AG09309 (cell line): ENCODE measurements at places on chromosomes 6 and 20.

DNA sequence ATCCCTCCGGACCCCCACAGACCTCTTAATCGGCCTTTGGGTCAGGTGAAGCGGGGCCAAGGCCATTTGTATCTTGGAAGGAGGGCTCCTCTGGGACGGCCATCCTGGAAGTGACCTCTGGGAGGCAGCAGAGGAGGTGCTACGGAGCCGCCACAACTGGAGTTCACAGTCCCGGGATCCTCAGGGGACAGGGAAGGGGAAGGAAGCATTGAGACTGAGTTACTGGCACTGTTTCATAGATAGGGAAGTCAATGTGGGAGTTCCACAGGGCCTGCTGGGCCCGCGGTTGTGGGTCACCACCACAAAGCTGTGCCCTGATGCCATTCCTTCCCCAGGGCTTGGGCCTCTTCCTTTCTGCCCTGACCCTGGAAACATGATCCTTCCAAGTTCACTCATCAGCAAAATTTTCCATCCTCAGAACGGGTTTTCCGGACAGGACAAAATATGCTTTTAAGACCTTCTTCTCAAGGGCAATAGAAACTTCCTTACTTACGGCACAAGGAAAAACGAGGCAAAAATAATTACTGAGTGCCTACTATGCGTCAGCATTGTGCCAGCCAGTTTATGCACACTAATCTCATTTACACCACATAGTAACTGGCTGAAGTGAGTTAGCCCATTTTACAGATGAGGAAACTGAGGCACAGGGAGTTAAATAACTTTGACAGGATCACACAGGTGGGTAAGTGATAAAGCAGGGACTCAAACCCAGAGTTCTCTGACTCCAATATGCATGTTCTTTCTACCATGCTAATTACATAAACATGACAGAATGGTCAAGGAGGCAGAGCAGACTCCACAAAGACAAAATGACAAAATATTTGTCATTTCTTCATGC, 143.8 kb downstream of the UNC5CL start:
- DNase-seq, result peak; percentile 17

GRCh38 chr6:16238963-16239797, 793 bp downstream of the GMPR start:
- DNase-seq, result no peak

DNA sequence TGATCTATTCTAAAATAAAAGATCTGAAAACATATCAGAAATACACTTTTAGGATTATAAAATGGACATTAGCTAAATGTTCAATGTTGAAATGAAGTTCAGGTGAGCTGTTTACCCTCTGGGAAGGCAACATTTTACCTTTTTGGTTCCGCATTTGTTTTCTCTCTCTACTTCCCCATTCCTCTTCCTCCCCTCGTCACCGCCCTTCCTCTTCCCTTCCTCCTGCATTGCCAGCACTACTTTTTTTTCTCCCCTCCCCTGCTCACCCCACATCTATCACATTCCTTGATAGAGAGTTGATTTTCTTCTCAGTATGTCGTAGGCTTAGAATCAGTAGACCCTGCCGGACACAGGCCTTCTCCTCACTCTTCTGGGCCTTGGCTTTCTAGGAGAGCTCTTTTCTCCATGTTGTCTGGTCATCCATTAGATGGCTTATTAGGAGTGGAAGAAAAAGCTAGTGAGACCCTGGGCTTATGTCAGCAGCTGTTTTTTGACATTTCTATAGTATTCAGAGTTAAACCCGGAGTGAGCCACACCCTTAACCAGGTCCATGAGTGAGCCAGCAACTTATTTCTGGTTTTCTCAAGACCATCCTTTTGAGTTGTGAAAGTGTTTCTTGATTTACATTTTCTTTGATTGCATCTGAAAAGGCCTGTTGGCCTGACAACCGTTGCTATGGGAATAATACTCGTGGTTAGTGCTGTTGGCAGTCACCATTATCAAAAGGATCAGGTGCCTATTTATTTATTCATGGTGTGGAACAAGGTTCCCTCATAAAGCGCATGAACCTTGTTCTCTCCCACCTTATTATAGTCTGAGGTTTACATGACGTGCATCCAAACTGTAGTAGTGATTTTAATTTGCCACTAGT, 90.9 kb downstream of the DTD1 start:
- no peak for DNase-seq

GRCh38 chr6:75409928-75410327, 83.7 kb downstream of the FILIP1 start:
- no peak for DNase-seq
